ENCODE measurements at places on chromosomes 12 and 14.
A peak's percentile ranks its signal among the peaks of the same experiment; 100 is the strongest.

DNA sequence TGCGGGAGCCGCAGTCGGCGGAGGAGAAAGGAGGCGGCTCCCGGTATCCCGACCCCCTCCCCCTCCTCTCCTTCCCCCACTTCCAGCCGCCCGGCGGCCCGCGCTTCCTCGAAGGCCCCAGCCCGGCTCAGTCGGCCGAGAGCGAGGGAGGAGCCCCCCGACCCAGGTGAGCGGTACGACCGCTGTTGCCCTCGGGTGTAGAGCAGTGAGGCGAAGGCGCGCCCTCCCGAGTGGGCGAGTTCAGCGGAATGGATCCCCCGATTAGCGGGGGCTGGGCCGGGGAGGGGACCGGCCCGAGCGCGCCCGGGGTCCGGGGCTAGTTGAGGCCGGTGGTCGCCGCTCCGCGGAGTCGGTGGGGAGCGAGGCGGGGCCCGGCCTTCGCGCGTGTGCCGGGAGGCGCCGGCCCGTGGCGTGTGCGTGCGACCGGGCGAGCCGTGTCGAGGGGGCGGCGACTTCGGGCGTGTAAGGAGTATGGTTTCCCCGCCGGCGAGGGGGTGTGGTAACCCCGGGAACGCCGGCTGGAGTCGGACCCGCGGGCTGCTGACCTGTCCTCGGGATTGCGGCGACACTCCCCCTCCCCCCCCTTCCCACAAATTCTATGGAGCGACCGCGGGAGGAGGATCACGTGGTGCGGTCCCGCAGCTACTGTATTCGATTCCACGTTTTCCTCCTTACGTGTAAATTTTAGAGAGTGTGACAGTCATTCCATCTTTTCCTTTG is 501 bp downstream of the RIMKLB start:
- ATAC-seq, result peak; percentile 66

DNA sequence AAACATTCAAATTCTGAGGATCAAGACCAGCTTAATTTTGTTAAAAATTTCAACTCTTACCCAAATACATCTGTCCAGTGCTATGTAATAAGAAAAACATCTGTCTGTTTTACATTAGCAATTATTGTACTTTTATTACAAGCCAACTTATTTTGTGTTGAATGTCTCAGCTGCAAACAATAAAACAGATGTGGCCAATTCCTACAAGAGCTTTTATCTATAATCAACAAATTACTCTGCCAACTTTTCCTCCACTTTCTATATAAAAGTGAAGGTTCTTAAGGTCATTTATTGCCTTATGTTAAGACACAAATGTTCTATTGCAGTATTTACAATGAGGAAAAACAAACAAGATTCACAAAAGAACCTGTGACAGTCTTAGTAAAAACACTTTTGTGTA is 72.7 kb downstream of the NOVA1 start:
- ATAC-seq, result no peak

GRCh38 chr14:24883576-24883975 is 166.4 kb downstream of the STXBP6 start:
- ATAC-seq, result no peak

- ATAC-seq, result no peak
Observed at GRCh38 chr12:56326533-56326932, 7.3 kb downstream of the PAN2 start.

GRCh38 chr12:95963096-95963495 is 20.0 kb downstream of the AMDHD1 start:
- ATAC-seq, result no peak

DNA sequence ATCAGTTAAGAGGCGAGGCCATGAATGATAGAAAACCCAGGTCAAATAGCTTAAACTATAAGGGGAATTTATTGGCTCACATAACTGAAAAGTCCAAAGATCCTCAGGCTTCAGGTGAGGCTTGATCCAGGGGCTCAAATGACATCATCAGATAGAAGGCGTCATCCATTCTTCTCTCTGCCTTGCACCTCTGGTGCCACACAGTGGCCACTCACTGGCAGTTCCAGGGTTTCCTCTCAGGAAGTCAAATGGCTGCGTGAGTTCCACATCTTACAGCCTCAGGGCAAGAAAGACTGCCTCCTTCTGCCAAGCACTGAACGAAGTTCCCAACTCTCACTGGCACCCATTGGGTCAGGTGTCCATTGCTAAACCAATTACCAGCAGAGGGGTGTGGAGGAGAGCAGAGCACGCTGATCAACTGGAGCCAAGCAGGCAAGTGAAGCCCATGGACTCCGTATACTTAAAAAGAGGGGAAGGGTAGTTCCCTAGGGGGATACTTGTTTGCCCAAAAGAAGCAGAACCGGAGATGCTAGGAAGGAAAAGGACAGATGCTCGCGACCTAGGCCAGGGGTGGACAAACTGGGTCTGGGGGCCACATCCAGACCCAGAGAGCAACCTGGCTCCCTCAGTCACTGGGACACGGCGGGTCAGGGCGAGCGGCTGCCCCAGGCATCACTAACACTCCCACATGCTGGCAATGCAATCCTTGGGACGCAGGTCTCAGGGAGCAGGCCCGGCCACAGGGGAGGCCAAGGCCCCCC is 69.3 kb downstream of the SERPINA3 start:
- ATAC-seq, result peak; percentile 73

- ATAC-seq, result no peak
Observed at GRCh38 chr14:91204657-91205056, 39.8 kb downstream of the GPR68 start.

GRCh38 chr14:24834956-24835355 is 201.0 kb upstream of the GZMB start:
- no peak for ATAC-seq

DNA sequence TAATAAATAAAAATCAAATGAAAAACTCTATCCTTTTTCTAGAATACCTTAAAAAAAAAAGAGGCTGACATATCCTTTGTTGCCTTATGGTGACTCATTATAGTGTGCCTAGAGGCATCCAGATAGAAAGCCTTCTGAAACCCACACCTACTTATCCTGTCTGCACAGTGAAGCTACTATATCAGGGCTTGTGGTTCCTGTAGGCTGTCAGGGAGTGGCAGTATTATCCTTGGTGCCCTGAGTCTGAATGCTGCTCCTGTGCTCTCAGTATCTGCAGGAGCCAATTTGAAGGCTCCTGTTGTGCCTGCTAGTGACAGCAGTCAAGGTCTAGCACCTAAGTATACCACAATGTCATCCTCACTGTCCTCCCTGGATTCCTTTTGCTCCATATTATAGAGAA is 168.4 kb upstream of the AVPR1A start:
- peak; percentile 92 for ATAC-seq

Data from esophagus mucosa (tissue), 1 donor.